ENCODE measurements at places on chromosomes 7 and 10.

GRCh38 chr7:135209225-135209834, 2.0 kb downstream of the WDR91 start:
- DNase-seq, result no peak

DNA sequence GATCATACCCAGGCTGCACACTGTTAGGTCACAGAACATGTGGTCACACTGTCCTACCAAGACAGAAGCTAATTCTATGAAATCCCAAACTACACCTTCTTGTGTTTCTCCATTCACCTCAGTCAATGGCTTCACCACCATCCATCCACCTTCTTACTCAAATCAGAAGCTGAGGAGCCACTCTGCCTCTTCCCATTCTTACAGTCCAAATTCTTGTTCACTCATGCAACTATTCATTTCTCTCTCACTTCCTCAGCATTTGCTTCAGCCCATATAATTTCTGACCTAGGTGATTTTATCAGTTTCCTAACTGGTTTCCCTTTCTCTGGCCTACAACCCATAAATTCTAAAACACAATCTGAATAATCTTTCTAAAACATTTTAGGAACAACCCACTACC, 229.2 kb downstream of the LRRN3 start:
- DNase-seq, result no peak

- DNase-seq, result no peak
Observed at GRCh38 chr10:33215635-33216034, 118.8 kb downstream of the NRP1 start.

- DNase-seq, result no peak
Observed at GRCh38 chr7:144020340-144020739, 20.2 kb downstream of the OR6B1 start.

DNA sequence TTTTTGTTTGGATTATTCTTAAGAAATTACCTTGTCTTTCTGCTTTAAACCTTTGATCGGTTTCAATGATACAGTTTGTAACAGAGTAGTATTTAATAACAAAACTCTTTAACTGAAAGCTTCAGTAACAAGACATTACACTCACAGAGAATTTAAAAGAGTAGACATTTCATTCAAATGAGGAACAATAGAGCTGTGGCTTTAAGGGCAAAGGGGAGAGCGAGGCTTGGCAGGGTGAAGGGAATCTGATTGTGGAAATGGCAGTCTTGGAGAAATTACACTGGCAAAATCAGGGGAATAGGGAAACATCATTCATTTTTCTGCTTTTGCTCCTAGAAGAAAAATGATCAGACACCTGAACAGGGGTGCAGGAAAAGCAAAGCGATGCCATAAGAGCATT, 5.1 kb upstream of the HIPK2 start:
- DNase-seq, result no peak

DNA sequence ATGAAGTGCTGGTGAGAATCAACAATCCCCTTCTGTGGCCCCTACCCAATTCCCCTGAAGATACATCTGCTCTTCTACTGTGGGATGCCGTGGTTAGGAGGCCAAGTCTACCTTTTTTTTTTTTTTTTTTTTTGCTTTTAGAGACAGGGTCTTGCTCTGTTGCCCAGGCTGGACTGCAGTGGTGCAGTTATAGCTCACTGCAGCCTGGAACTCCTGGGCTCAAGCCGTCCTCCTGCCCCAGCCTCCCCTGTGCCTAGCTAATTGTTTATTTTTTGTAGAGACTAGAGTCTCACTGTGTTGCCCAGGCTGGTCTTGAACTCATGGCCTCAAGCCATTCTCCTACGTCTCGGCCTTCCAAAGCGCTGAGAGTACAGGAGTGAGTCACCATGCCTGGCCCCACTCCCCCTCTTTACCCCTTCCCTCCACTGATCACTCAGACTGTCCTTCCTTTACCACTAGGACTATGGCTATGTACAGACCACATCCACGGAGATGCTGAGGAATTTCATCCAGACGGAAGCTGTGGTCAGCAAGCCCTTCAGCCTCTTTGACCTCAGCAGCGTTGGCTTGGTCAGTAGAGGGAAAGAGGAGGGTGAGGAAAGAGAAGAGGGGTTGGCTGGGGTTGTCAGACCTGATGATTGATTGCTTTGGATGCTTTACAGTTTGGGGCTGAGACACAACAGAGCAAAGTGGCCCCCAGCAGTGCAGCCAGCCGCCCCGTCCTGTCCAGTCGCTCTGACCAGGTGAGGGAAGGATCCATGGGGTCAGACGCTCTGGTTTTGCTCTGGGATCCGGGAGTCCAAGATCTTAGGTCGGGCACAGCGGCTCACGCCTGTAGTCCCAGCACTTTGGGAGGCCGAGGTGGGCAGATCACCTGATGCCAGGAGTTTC, 1.8 kb downstream of the AP4M1 start:
- no peak for DNase-seq

GRCh38 chr7:2114052-2114451, 118.7 kb downstream of the MAD1L1 start:
- no peak for DNase-seq

- DNase-seq, result no peak
Observed at GRCh38 chr10:112376396-112376790, 2.5 kb downstream of the ACSL5 start.

GRCh38 chr7:34117573-34117972, 212.2 kb downstream of the BMPER start:
- no peak for DNase-seq

DNA sequence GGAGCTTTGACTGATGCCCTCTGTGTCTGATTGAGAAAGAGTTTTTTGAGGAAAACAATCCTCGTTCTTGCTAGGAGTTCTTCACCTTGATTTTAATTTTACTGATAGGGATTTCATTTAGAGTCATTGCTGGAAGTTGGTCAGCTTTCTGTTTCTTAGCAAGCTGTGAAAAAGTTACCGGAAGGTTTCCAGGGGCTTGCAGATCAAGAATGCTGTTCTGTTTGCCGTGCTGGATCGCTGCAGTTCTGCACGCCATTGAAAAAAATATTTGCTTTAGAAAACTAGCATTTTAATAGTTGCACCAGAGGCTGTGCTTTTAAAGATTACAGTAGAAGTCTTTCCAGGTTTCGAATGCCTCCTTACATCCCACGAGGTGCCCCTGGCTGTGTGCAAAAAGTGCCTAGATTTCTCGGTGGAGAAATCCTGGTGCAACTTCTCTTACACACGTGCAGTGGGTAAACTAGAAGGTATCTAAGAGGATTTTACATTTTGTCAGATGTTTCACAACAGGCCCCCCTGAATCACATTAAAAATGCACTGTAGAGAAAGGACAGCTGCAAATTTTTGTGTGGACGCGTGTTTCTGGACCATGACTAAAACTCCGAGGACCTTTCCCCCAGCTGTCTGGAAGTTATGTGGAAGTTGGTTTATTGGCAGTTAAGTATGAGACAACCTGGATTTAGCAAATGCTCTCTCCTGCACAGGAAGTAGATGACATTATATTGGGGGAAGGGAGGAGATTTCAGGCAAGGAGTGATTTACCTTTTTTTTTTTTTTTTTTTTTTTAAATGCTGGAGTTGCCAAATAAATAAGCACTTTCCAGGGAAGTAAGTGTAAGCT, 5.8 kb downstream of the TCF7L2 start:
- DNase-seq, result no peak

DNA sequence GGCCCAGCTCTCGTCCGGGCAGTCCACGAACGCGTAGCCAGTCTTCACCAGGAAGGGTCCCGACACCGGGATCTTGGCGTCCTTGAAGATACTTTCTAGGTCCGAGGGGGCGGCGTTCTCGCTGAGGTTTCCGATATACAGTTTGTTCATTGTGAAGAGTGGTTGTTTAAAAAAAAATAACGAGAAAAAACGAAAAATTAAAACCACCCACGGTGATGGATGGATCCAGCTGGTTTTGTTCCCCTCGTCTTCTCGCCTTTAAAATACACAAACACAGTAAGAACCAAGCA, 385 bp downstream of the IGF2BP3 start:
- DNase-seq, result no peak

GRCh38 chr7:141151746-141152145, 77.9 kb downstream of the TMEM178B start:
- no peak for DNase-seq

- no peak for DNase-seq
Observed at GRCh38 chr7:80466636-80467035, 45.2 kb downstream of the GNAT3 start.

DNA sequence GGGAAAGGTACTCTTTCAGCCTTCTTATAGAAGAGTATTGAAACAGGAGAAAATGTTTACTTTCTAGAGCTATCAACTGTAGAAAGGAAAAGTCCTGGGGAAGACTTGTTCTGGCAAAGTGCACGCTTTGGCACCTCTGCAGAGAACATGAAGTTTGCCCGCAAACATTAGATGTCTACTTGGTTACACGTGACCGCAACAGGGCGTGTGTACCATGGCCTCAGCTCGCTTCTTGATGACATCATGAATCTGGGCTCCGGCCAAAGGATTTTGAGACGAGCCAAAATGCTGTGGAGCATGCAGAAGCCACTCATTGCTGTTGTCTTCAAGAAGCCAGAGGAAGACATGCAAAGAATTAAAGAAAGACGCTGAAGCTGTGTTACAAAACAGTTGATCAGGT, 8.6 kb upstream of the TAS2R60 start:
- DNase-seq, result no peak

DNA sequence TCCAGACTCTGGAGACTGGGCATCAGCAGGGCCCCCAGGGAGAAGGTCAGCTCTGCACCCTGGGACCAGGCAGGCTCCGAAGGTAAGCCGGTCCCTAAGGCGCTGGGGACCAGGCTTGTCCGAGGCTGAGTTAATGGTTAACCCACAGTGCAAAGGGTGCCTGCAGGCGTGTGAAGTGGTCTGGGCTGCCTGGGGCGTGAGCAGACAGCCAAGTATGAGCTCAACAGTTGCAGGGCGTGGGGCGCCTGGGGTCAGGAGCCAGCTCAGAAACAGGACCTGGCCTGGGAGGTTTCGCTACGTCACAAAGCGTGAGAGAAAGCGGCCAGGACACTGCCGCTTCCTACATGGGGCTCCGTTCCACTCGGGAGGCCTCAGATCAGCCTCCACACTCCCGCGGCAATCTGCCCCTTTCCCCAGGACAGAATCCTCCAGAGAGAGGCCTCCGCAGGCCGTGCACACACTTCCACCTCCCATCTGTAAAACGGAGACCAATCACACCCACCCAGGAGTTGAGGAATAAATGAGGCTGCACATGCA, 16.0 kb downstream of the PDGFA start:
- no peak for DNase-seq

- no peak for DNase-seq
Observed at GRCh38 chr7:10662982-10663884, 310.4 kb upstream of the PHF14 start.

DNA sequence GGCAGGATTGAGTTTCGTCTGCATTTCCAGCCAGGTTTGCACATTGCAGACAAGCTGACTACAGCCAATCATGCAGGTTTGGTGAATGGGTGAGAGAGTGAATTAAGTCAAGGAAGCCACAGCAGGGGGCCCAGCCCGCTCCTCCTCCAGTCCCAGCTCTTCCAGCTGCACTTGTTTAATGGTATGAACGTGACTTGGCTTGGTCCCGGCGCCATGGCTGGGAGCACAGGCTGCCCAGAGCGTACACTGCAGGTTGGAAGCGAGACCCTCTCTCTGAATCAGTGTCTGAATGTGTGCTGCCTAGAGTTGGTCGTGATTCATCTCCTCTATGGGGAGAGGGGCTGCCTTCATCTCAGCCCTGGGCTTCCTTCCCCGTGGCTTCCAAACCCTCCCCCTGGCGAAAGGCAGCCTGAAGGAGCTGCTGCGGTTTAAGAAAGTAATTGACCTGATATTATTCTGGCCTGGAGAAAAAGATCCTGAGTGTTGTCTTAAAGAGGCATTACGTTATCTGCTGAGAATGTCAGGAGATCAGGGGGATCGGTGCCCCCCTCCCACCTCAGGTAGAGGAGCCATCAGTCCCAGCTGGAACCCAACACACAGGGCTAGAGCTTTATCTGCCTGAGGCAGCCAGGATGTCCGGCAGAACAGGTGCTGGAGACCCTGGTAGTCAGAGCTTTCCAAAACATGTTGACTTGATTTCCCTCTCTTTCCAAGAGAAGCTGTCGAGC, 132.1 kb downstream of the COL26A1 start:
- DNase-seq, result no peak

DNA sequence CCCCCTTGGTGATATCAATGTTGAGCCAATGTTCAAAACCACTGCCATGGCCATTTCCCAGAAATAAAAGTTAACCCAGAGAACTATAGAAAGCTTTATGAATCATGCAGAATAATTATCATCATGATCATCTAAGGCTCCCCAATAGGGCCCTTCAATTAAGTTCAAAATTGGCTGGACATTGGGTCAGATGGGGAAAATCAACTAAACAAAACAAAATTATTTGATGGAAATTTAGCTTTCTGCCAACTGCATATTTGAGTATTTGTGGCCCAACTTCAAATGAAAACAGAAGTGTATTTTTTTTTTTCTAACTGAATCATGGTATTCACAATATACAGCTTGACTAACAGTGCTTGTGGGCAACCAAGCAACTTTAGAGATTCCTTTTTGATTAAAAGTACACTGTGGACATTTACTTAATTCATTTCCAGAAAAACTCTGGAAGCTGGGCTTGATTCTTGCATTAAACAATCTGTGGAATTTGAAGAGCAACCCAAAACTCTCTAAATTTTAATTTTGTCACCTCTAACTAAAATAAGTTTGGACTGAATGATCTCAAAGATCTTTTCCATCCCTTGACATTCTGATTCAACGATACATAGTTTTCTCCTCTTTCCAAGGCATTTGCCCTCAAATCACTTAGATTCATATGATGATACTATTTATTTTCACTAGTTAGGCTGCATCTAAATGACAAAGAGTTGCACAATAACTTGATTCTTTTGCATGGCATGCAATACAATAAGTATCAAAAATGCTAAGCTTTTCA, 203.2 kb downstream of the AHR start:
- no peak for DNase-seq

DNA sequence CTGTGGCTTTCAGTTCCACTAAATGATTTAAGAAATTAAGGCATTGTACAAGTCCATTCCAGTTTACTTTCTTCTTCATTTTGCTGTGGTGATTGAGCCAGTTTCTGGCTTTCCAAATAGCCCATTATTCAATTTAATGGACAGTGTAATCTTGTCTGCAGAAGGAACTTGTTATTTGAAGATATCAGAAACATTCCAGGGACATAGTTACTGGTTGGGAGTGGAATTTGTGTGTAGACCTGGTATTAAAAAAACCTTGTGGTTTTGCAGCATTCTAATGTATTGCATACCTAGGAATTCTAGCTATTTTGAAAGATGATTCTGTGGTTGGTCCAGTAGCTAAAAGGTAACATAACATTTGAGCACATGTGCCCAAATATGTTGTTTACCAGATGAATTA, 72.2 kb downstream of the MCU start:
- DNase-seq, result no peak

DNA sequence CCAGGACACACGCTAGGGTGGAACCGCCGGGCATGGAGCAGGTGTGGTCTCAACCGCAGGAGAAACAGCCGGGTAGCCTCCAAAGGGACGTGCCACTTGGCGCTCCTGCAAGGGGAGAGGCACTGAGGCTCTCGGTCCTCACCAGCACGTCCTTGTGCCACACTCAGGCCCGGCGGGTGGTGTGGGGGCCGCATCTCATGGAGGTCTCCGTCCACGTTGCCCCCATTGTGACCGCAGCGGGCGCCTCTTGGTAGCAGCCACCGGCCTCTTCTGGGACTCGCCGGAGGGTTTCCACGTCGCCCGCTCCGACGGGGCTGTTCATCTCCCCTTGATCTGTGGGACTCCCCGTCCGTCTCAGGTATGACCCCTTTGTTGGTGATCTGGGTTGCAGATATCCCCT, 49.2 kb upstream of the ELFN1 start:
- no peak for DNase-seq

Measured in GM12892 (cell line).